ENCODE measurements at places on chromosomes 5 and 9. TPM values are rescaled to one million over a fixed set of nuclear protein-coding genes. Genes with fewer than 3 reads are reported as not detected.

Gene OR1J2
- not detected for total RNA-seq

Gene PDE4D
- 18.7 TPM for total RNA-seq

Gene PRDM12
- not detected for total RNA-seq

Gene CCL27
- not detected for total RNA-seq

DNA sequence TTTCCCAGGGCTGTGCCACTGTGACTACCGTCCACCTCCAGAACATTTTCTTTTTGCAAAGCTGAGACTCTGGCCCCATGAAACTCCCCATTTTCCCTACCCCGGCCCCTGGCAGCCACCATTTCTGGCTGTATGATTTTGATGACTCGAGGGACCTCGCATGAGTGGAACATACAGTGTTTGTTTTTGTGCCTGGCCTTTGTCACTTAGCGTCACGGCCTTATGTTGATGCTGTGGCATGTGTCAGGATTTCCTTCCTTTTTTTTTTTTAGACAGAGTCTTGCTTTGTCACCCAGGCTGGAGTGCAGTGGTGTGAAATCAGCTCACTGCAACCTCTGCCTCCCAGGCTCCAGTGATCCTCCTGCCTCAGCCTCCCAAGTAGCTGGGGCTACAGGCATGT lies 42.7 kb downstream of the ASS1 start:
- no peak for DNase-seq

- no peak for DNase-seq
Measured at GRCh38 chr5:110909950-110910349, 161.6 kb upstream of the TSLP start.

GRCh38 chr5:65563777-65564176 lies 681 bp downstream of the PPWD1 start:
- peak; percentile 38 for DNase-seq

- peak; percentile 1 for DNase-seq
Measured at GRCh38 chr5:147037515-147038205, 159.1 kb upstream of the PPP2R2B start.

Data from lung microvascular endothelial cell (primary cell).